Stimulated activated CD4-positive, alpha-beta T cell treated with anti-CD3 and anti-CD28 coated beads, Interleukin-15, amount 100 ng/mL, for 48 hours (primary cell): ENCODE measurements at places on chromosomes 3 and 15.

- no peak for DNase-seq
Observed at GRCh38 chr3:108509263-108509662, 1.1 kb downstream of the MYH15 start.

DNA sequence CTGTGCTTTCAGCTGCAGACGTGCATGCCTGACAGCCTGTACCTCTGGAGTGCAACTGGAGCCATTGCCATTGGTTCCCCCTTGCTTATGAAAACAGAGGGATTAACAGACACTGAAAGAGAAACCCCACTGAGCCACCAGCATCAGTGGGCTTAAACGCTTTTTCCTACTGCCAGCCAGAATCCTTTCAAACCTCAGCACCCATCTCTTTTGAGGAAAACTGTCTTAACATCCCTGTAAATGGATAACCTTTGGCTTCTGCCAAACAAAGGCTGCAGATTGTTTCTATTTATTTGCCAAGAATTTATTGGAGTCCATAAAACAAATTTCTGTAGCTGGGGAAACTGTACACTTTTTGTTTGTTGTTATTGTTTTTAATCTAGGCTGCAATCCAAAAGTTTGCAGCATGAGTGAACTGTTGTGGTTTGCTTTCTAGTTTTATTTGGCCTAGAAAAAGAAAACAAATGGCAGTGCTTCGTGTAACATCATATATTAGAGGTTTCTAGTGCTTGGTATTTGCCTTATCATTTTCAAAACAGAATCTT lies 369.2 kb upstream of the IL12A start:
- no peak for DNase-seq

- DNase-seq, result no peak
Observed at GRCh38 chr15:100612539-100612938, 10.2 kb downstream of the ASB7 start.

DNA sequence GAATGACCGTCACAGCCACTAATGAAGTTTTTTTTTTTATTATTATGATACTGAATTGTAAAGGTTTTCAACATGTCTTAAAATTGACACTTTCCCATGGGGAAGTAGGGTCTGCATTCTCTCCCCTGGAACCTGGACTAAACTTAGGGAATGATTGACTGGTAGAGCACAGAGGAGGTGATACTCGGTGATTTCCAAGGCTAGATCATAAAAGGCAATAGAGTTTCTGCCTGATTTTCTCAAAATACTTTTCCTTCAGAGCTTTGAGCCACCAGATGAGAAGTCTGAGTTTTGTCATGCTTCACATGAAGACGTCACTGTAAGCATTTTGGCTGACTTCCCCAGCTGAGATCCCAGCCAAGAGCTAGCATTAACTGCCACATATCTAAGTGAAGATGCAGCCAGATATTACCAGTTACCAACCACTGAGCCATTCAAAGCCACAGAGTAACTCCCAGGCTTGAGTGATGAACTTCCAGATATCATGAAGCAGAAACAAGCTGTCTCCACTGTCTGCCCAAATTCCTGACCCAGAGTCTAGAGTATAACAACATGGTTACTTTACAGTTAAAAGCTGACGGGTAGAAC lies 105.8 kb downstream of the LSAMP start:
- no peak for DNase-seq
